ENCODE measurements at places on chromosomes 2 and 18. TPM values are rescaled to one million over a fixed set of nuclear protein-coding genes. Genes with fewer than 3 reads are reported as not detected.

Gene TXNL4A
- total RNA-seq = 41.6 TPM

Gene SLC39A6
- total RNA-seq = 54.3 TPM

Gene DNAJC5G
- not detected for total RNA-seq

Gene RFTN2
- not detected for total RNA-seq

Gene ERICH2
- not detected for total RNA-seq

Gene AAMP
- total RNA-seq = 113 TPM
